GM10248 (cell line): ENCODE measurements at places on chromosomes 16 and 17.

DNA sequence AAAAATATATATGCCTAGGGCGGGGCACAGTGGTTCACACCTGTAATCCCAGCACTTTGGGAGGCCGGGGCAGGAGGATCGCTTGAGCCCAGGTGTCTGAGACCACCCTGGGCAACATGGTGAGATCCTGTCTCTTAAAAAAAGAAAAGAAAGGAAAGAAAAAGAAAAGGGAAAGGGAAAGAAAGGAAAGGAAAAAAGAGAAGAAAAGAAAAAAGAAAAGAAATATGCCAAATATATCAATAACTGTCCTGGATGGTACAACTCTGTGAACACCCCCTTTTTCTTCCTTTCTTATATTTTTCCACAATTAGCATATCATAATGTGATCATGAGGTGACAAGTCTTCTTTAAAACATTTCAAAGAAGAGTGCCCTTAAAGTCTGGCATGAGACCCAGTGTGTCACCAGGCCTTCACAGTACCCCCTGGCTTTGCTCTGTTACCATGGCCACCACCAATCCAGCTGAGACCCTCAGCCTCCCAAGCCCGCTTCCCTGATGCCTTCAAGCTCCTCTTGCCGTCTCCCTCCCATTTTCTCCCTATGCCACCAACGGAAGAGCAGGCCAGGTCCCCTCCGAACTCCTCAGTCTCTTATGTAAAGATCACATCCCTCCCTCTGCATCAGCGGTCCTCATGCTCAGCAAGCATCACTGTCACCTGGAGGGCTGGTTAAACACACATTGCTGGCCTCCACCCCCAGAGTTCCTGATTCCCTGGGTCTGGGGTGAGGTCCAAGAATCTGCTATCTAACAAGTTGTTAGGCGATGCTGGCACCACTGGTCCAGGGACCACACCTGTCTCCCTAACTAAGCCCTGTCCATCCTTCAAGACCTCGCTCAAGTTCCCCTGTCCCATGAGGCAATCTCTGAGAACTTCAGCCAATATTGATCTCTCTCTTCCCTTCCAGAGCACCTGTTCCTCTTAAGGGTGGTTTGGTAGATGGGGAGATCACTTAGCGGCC lies 44.5 kb downstream of the CUEDC1 start:
- no peak for DNase-seq

GRCh38 chr17:10626390-10626789 lies 30.7 kb downstream of the MYH3 start:
- no peak for DNase-seq

DNA sequence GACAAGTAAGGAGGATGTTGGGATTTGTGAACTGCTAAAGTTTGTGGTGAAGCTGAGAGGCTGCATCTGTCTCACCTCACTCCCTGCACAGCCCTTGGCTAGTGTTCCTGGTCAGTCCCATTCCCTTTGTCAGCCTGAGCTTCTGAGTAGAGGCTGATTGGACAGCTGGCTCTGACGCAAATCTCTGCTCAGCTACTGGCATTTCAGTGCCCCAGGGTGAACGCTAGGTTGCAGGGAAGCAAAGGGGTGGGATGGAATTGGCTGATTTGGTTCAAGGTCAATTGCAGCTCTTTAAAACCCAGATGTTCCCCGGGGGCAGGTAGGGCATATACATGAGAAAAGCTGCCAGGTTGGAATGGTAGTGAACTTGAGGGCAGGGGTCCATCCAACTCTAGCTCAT lies 23.1 kb upstream of the CNOT1 start:
- DNase-seq, result no peak

DNA sequence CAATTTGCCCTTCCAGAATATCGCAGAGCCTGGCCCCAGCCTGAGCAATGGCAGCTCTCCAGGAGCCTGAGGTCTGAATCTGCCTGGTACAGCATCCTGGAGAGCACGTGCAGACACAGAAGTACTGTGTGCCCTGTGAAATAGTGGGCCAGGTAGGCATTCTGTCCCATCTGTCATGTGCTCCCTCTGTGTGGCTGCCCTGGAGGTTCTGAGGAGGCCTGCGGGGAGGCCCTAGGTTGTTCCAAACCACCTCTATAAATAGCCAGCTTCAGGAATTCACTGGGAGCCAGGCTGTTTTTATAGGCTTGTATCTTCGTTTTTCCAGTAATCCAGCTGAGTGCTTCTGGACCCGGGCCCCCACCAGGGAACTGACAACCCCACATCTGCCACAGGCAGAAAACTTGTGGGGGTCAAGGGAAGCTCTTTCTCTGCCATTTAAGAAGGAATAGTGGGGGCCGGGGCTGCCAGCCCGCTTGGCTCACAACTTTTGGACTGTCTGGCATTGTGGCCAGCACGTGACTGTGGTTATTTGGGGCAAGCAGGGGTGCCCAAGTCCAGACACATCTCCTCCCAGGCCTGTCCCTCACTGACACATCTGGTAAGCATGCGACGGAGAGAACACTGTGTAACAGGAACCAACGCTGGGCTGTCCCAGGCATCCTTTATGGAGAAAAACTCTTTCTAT lies 356.3 kb upstream of the TNRC6C start:
- DNase-seq, result no peak

- no peak for DNase-seq
Observed at GRCh38 chr17:68576137-68576536, 25.0 kb downstream of the FAM20A start.

DNA sequence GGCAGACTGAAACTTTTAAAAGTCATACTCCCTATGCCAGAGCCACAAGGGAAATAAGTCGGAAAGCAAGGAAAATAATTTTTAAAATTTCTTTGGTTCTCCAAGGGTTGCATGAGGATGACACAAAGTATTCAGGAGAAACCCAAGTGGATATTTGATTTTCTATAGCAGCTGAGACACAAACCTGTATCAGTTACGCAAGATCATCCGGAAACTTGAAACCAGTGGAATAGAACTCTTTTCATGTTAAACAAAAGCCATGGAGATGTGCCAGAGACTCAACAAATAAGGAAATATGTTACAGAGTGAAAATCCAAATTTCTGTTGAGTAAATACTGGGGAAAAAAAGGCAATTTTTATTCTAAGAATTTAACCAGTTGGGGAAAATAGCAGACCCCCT lies 294.7 kb downstream of the KIF2B start:
- DNase-seq, result no peak

DNA sequence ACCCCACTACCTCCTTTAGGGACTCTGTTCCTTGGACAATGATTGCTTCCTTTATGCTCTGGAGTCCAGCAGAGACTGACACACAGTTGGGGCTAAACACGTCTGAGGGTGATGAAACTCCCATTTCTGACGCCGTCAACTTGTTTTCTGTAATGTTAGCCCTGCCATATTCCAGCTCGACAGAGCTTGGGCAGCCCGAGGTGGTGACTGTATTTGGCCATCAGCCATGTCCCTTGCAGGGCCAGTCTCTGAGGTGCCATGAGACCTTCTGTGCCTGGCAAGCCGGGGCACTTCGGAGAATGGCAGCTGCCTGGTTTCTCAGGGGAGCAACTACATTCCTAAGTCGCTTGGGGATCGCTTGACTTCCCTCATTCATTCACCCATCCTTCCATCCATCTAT lies 278.9 kb upstream of the TNRC6C start:
- no peak for DNase-seq

GRCh38 chr16:78663690-78664089 lies 564.2 kb downstream of the WWOX start:
- DNase-seq, result no peak

DNA sequence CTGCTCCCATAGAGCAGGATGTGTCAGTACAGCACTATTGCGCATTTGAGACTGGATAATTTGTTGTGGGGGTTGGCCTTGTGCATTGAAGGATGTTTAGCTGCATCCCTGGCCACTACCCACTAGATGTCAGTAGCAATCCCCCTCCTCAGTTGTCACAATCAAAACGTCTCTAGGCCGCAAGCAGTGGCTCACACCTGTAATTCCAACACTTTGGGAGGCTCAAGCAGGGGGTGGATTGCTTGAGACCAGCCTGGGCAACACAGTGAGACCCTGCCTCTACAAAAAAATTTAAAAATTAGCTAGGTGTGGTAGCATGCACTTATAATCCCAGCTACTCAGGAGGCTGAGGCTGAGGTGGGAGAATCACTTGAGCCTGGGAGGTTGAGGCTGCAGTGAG lies 48.4 kb downstream of the CENPV start:
- peak; percentile 20 for DNase-seq

DNA sequence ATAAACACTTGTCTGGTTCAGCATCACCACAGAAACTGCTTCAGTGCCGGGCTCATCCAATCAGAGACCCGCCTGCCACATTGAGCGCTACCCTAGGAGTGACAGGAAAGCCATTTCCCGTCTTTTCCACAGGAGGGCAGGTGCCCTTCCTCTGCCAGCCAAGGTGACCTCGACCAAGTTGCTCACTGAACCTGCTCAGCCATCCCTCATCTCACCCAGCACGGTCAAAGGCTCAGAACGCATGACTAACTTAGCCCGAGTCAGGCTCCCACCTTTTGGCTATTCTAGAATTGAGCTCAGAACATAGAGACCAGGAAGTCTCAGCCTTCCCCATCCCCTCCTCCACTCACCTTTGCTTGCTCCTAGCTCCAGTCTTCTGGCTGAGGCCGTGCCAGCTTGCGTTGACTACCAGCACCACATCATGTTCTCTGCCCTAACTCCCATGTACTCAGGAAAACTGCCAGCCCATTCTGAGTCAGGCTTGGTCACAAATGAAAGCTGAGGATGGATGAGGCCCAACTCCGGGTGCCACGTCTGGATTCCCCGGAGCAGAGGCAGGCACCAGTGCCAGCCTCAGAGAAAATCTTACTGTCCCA lies 15.6 kb downstream of the MRPS23 start:
- no peak for DNase-seq

DNA sequence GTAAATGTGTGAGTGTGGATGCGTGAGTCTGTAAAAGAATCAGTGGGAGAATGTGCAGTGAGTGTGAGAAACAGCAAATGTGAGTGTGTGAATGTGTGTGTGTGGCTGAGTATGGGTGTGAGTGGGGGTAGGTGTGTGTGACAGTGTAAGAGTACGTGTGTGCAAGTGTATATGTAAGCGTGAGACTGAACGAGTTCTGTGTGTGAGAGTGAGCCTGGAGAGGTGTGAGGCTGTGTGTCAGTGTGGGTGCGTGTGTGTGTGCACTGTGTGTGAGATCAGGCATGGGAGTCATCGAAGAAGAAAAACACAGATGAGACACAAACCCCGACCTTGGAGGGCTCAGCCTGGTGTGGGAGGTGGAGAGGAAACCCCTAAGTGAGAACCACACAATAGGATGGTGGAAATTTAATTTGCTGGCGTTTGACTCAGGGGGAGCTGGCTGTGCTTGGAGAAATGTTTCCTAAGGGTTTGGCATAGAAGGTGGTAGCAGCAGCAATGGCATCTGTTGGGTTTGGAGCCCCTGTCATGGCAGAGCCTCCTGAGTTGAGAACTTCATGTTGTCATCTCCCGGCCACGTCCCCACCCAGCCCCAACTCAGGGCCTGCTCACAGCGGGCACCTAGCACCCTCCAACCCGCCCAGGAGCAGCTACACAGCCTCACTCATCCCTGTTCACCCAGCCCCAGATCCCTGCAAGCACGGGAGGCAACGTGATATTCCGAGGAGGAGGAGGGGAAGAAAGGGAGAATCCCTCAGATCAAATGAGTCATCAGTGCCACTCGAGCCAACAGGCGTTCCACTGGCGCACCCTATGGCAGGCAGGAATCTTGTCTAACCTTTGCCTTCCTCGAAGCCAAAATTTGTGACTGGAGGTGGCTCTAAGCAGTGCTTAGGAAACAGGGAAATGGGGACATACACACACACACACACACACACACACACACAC lies 14.3 kb upstream of the NUBP1 start:
- DNase-seq, result no peak

DNA sequence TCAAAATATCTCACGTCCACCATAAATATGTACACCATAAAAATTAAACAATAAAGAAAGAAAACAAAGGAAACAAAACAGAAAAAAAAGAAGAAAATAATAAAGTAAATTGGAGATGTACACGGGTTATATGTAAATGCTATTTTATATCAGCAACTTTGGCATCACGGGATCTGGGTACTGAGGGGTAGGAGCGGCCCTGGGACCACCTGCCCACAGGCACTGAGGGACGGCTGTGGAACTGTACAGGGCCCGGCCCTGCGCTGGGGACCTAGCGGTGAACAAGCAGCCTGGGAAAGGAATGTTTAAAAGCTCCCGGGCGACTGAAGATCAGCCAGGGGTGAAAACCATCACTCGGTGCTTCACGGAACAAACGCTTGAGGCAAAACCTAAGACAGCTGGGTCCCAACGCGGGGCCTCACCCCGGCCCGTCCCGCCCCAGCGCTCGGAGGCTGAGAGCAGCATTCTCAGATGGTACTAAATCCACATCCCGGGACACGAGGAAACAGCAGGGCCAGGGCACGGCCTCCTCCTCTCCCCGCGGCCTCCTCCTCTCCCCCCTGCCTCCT lies 31.2 kb downstream of the NXN start:
- DNase-seq, result no peak

GRCh38 chr16:58661199-58661830 lies 23.3 kb downstream of the SLC38A7 start:
- DNase-seq, result peak; percentile 75

DNA sequence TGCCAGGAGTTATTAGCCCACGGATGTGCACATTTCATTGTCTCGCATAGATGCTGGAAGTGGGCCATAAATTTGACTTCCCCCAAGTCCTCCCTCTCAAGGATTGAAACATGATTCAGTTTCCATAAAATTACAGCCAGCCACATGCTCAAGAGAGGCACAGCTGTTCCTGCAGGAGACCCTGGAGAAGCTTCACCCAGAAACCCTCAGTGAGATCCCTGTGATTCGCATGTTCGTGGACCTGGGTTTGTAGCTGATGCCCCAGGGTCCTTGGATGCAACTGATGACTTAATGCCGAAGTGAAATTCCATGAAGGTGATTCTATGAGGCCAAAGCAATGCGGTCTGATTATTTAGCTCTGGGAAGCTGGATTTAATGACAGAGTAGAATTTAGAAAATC lies 24.7 kb upstream of the AQP8 start:
- DNase-seq, result no peak
